ENCODE measurements at places on chromosomes 4 and X.

DNA sequence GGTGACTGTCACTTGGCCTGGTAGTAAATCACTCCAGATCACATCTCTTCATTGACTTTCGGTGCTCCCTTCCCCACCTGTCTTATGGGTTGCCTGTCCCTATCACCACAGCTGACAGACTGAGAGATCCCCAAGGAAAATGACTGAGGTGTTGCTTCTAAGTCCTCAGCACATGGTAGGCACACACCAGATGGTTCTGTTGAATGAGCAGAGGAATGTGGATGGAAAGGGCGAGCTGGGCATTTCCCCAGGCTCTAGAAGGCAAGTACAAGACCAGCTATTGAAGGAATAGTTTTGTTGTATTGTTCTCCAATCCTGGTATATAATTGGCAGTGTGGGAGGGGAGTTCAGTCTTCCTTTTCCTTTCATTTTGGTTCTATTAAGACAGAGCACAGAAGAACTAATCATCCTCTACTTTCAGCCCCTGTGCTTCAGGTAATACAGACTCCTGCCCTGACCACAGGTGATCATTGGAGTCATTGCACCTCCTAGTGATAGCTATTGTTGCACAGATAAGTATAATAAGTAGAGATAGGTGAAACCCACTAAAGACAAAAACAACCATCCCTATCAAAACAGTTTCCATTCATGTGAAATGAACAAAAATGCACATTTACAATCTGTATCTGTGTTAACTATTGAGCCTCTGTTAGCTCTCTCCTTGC, 158.6 kb downstream of the TRAM1L1 start:
- no peak for DNase-seq

DNA sequence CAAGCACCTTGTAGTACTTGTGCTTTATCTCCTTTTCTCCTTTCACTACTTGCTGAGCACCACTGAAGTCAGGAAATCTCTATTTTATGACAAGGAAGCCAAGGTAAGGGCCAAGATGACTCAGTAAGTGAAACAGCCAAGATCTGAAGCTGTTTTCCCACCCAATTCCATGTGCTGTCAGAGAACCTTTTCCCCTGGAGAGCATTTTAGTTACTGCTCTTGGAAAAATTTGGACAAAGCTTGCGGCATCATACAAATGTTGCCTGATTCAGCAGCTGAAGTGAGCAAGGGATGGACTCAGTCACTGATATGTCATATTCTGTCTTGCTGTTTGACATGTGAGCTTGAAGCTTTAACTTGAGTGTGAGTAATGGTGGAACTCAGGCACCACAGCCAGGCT, 391.4 kb downstream of the RAB28 start:
- no peak for DNase-seq

- no peak for DNase-seq
Observed at GRCh38 chrX:1658071-1658491, 43.2 kb downstream of the ASMT start.

DNA sequence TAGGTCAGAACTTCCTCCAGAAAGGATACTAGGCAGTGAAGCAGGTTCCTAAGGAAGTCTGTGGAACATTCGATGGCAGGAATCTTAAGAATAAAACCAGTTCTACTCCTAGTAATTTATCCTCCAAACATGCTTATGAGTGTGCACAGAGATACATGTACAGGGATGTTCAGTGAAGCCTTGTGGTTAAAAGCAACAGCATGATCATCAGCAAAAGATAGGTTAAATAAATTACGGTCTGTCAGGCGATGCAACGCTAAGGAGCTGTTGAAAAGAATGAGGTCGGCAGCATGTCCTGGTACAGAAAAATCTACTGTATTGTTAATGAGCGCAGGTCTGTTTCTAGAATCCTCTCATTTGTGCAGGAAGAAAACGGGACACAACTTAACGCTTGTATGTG, 23.6 kb downstream of the SEL1L3 start:
- no peak for DNase-seq

- DNase-seq, result peak; percentile 67
Observed at GRCh38 chrX:19334945-19335626, 8.6 kb upstream of the PDHA1 start.

- DNase-seq, result peak; percentile 63
Observed at GRCh38 chrX:153600032-153600373, 1.1 kb upstream of the CCNQ start.

DNA sequence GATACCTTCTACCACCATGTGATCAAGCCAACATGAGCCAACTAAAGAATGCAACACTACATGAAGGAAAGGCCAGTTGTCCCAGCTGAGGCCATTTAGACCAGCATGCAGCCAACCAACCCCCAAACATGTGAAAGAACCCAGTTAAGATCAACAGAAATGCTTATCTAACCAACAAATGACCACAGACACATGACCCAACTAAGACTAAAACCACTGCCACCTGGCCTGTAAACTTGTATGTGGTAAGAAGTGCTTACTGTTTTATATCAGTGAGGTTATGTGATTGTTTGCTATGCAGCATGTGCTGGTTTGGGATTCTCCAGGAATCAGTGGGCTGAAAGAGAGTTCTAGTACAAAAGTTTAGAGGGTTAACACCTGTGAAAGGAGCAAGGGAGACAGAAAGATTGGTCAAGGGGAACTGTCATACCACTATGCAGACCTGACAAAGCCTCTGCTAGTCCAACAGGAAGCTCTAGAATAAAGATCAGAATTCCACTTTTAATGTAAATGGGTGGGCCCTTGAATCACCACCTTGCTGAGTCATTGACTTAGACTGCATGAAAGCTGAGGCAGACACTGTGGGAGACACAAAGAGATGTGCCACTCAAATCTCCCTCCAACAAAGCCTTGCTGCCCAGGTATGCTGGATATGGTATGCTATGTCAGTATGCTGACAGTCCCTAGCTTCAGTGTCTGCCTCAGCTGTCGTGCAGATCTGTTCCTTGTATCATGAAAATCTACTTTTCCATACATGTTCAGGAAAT, 6.1 kb upstream of the SH3D19 start:
- no peak for DNase-seq

- no peak for DNase-seq
Observed at GRCh38 chr4:8549352-8549931, 30.8 kb upstream of the GPR78 start.

GRCh38 chrX:53330331-53330730, 48.9 kb upstream of the IQSEC2 start:
- DNase-seq, result no peak

DNA sequence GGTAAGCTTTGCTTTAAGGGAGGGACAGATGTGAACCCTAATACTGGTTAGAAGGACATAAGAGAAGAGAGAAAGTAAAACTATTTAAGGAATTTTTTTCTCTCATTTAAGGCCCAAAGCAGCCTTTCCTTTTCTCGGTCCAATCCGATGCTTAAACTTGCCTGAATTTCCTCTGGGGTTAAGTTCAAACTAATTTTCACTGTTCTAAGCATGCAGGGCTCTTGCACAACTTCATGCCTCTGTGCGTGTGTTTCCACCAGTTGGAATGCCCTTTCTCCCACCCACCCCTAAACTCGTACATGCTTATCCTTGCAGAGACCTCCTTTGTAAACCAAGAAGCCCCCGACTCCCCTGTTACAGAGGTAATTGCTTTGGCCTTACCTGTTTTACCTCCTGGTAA, 204.7 kb downstream of the CBR4 start:
- DNase-seq, result no peak

GRCh38 chr4:126916049-126916625, 716.6 kb upstream of the INTU start:
- no peak for DNase-seq

DNA sequence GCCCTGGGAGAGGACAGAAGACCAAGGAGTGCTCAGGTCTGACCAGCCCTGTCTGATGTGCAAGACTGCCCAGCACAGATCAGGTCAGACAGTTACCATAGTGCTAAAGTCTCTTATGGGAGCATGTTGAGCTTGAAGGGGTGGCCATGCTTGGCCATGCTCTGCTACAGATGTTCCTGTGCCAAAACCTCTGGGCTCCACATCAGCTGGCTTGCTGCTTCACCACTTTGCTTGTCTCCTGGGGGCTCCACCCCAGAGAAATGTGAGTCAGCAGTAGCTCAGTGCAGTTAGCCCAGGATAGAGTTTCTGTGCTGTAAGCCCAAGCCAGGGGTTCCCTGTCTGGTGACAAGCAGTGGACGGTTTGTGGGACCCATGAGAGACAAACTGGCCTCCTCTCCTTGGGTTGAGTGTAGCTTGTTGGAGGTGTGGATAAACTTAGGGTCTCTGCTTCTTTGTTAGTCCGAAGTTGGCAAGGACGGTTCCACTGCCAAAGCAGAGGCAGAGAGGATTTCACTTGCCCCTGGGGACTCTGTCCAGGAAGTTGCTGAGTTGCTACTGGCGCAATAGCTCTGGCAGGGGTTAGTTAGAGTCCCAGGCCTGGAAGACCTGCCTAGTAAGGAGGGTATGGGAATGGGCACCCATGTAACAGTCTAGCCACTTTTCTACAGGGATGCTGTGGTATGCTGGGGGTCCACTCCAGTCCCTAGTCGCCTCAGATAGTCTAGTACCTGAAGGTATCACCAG, 8.7 kb upstream of the TMSB15C start:
- no peak for DNase-seq

DNA sequence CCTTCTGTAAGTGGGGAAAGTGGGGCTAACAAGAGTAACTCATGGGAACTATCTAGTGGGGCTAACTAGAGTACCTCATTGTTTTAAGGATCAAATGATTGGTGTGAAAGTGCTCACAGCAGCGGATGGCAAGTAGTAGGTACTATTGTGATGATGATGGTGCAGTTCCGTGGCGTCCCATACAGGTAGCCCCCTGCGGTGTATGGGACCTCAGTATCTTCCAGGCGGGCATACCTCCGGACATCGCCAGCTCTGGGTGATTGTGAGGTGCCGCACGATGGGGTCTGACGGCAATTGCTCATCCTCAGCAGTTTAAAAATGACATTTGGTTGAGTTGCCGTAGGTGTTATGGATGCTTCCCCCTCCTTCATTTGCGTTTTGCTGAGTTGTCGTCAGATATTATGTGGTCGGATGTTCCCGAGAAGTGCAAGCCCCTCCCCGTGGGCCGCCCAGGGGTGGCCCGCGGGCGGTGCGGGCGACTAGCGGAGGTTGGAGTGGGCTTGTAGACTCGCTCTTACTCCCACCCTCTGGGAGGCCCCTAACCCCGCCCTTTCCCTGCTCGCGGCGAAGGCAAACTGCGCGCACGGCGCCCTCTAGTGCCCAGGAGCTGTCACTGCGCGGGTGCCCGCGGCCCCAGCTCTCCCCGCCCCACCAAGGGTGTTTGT, 18.3 kb upstream of the GPR101 start:
- DNase-seq, result peak; percentile 57

DNA sequence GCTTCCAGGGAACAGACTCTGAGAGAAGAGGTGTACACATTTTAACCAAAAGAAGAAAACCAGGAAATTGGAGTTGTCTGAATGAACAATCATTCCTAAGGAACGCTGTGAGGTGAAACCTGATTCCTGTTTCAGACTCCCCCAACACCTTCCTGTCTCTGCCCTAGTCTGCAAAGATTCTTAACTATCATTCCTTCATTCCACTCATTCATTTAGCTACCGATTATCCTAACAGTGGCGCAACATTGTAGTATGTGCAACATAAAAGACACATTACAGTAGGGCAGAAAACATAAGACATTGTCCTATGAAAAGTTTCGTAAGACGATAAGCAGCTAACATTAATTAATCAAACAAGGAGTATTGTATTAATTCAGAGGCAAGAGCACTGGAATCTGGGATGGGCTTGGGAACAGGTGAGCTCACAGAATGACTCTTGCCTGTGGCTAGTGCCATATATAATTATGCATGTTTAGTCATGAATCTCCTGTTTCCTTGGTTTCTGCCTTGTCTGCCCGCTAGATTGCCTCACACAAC, 23.8 kb upstream of the ADH7 start:
- no peak for DNase-seq

DNA sequence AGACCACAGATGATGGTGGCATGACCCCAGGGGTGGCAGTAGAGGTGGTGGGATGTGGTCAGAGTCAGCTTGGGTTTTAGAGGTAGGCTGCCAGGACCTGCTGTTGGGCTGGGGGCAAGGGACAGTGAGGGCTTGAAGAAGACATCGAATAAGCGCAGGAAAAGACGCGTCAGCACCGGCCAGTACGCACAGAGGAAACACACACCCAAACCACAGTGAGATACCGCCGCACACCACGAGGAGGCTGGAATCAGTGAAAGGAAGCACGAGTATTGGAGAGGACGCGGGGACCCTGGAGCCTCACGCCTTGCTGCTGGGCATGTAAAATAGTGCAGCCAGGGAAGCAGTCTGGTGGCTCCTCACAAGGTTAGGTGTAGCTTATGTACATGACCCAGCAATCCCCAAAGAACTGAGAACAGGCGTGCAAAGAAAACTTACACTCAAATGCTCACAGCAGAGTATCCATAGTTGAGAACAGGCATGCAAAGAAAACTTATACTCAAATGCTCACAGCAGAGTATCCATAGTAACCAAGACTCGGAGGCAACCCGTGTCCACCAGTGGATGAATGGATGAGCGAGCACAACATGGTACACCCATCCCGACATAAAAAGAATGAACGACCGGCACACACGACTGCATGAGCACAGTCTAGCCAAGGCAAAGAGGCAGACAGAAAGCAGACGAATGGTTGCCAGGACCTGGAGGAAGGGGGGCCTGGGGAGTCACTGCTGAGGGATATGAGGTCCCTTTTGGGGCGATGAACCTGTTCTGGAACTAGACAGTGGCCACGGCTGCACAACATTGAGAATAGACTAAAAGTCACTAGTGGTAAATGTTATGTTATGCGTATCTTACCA, 13.3 kb downstream of the PDZD4 start:
- peak; percentile 51 for DNase-seq

GRCh38 chrX:120459309-120459708, 9.8 kb downstream of the LAMP2 start:
- no peak for DNase-seq

- DNase-seq, result peak; percentile 15
Observed at GRCh38 chr4:137705171-137705783, 173.0 kb upstream of the PCDH18 start.

- DNase-seq, result no peak
Observed at GRCh38 chr4:174425669-174426068, 96.6 kb downstream of the HPGD start.

DNA sequence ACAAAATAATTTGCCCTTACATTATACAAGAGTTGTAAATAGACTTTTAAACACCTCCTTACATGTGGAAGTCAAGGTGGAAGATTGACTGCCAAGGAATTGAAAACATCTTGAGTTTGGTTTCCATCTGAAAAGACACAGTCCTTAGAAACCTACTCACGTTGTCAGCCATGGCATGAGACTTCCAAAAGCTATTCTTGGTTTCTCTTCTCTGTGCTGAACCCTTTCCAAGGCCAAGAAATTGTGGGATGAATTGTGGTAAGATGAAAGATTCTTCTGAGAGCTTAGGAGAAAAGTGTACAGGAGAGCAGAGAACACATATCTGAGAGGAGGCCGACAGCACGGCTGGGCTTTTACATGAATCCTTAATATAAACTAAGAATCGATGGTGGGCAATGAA, 370.0 kb downstream of the FBXW7 start:
- DNase-seq, result no peak

GRCh38 chr4:36709991-36710390, 428.6 kb downstream of the DTHD1 start:
- no peak for DNase-seq

GRCh38 chrX:49069038-49069437, 4.8 kb downstream of the PRAF2 start:
- no peak for DNase-seq

GRCh38 chr4:2790583-2791517, 2.0 kb upstream of the SH3BP2 start:
- no peak for DNase-seq
